Activated T-cell treated with anti-CD3 and anti-CD28 coated beads for 1 hour (primary cell): ENCODE measurements at places on chromosomes 7 and 10.

- DNase-seq, result no peak
Measured at GRCh38 chr7:144738708-144739314, 97.0 kb downstream of the TPK1 start.

GRCh38 chr10:3433988-3434387 is 261.4 kb upstream of the PITRM1 start:
- DNase-seq, result no peak

DNA sequence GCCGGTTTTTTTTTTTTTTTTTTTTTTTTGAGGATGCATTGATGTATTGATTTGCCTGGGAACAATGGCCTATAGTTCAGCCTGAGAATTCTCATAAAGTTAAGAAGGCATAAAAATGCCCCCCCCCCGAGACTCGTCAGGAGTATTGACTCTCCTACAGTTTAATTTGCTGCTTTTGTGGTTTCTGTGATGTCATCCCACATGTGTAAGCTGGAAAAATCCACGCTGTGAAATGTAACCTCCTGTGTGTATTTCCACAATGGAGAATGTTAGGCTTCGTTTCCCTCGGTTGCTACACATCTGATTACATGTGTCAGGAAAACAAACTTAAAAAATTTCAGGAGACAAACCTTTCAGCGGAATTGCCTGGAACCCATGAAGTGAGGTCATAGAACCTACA is 117.9 kb downstream of the FANK1 start:
- no peak for DNase-seq

- DNase-seq, result no peak
Measured at GRCh38 chr7:103919272-103919868, 70.1 kb downstream of the RELN start.

GRCh38 chr7:47255441-47255840 is 326.5 kb downstream of the TNS3 start:
- no peak for DNase-seq

DNA sequence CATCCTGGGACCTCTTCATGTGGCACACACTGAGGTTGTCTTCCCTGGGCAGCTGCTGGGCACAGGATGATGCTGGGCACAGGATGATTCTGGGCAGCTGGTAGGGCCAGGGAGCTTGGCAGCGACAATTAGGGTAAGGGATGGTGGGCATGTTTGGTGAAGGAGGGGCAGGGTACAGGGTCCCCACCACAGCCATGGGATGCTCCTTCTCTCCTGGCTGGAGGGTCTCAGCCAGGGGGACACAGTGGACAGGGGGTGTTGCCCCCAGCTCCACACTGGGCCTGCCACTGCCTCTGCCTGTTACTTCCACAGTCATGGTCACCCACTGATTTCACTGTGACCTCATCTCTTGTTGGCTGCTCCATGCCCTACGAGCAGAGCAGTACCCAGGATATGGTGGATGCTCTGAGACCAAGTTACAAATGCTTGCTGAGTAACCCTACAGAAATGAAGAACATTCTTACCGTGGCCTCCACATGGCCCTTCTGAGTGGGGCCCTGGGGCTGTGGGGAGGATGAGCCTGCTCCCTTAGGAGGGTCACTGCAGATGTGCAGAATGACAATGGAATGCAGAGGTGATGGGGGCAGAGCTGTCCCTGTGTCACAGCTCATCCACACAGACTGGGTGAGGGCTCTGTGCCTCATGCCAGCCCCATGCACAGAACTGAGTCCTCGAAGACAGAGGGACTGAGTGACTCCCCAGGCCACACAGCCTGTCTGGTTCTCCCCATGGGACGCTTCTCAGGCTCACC is 28.4 kb upstream of the RET start:
- no peak for DNase-seq

DNA sequence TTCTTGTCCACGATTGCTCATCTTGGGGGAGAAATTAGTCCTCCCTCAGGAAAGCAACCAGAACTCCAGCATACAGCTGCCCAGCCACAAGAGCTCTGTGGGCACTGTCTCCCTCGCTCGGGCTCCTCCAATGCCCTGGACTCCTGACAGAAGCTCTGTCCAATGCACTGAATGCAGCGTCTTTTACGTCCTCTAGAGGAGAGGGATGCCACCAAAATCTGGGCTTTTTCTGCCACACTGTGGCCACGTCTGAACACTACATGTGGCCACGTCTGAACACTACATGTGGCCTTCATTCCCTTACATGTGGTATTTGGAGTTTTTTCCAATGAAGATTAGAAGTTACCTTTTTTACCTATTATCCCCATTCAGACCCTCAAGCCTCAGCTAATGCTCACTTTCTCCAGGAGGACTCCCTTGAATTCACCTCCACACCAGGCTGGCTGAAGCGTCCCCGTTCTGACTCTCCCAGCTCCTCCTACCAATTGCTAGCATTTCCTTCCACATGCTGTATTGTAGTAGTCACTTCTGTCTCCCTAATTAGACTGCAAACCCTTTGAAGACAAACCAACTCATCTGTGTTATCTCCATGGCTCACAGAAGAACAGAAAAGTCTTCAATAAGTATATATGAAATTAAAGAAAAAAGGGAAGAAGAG is 134.3 kb upstream of the PDE1C start:
- no peak for DNase-seq

DNA sequence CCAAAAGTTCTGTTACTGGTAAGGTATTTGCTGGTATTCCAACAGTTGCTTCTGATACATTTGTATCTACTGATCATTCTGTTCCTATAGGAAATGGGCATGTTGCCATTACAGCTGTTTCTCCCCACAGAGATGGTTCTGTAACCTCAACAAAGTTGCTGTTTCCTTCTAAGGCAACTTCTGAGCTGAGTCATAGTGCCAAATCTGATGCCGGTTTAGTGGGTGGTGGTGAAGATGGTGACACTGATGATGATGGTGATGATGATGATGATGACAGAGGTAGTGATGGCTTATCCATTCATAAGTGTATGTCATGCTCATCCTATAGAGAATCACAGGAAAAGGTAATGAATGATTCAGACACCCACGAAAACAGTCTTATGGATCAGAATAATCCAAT is 131.0 kb downstream of the AASS start:
- no peak for DNase-seq

DNA sequence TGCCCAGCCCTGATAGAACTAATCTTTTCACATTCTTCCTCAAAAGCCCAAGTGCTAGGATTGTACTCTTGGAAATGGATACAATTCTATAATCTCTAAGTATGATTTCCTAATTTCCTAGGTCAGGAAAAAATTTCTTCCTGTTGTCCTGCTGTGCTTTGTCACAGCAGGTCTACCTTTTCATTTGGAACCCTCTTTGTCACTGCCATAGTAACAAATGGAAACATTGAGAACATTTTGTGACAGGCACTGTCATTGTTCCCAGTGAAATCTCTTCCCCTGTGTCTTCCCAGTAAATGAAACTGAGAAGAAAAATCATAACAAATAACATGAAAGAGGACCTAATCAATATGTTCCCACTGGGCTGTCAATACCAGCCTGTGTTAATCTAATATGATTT is 150.9 kb upstream of the KAT6B start:
- DNase-seq, result no peak

GRCh38 chr10:16646181-16647059 is 124.7 kb upstream of the C1QL3 start:
- DNase-seq, result no peak

DNA sequence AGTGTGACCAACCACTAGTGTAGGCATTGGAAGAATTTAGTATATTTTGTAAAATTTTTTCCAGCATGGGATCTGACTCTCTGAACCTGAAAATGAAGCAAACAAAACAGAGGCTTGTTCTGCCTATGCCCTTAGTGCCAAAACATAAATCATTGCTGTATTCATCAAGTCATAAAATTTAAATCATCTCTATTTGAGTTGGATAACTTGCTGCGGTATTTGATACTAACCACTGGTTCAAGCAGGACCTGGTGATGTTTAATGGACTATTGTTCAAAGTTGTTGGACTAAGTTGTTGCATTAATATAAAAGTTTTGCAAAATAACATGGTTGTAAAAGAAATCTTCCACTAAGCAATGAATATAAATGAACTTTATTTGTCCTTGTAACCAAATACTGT is 19.8 kb upstream of the RPA3 start:
- no peak for DNase-seq

- no peak for DNase-seq
Measured at GRCh38 chr7:131057015-131057793, 270.5 kb upstream of the MKLN1 start.

DNA sequence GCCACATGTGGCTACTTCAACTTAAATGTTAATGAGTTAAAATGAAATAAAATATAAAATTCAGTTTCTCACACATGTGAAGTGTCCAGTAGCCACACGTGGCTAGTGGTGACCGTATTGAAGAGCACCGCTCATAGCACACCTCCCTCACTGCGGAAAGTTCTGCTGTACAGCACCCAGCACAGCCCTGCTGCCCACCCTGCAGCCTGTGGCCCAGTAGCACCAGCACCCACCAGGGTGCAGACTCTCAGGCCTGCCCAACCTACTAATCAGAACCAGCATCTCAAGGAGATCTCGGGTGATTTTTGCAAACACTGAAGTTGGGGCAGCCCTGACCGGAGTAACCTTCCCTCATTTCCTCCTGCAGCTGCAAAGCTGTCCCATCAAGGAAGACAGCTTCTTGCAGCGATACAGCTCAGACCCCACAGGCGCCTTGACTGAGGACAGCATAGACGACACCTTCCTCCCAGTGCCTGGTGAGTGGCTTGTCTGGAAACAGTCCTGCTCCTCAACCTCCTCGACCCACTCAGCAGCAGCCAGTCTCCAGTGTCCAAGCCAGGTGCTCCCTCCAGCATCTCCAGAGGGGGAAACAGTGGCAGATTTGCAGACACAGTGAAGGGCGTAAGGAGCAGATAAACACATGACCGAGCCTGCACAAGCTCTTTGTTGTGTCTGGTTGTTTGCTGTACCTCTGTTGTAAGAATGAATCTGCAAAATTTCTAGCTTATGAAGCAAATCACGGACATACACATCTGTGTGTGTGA is 162.8 kb upstream of the LANCL2 start:
- no peak for DNase-seq
